Forelimb muscle (tissue), 1 donor: ENCODE measurements at places on chromosomes 1 and 21.

- no peak for DNase-seq
These were observed 12.6 kb downstream of the PYCR2 start for GRCh38 chr1:225911191-225912130.

DNA sequence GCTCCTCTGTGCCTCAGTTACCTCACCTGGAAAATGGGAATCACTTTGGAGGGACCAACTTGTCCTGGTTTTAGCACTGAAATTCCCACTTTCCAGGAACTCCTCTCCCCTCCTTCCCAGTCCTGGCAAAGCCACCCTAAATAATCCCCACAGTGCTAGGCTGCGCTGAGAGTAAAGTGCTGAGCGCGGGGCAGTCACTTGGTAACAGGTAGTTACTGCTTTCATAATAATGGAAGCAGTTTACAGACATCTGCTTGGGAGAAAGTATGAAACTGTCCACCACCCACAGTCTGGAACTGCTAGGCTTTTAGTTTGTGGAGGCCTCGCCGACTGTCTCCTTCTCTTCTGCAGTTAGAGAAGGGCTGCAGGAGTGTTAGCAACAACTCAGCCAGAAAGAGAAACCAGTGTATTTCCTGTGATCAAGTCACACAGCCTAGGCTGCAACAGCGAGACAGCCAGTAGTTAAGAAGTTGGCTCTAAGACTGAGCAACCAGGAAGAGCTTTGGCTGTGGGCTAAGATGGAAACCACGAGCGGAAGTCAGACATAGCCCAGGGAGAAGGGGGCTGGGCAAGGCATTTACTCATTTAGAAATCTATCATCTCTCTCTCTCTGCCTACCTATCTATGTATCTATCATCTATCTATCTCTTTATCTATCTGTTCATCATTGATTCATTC, 30.8 kb upstream of the ABCG1 start:
- DNase-seq: peak; percentile 36

- no peak for DNase-seq
These were observed 368.5 kb upstream of the SNX7 start for GRCh38 chr1:98292994-98293393.

GRCh38 chr1:171753685-171754352, 12.0 kb upstream of the VAMP4 start:
- no peak for DNase-seq

DNA sequence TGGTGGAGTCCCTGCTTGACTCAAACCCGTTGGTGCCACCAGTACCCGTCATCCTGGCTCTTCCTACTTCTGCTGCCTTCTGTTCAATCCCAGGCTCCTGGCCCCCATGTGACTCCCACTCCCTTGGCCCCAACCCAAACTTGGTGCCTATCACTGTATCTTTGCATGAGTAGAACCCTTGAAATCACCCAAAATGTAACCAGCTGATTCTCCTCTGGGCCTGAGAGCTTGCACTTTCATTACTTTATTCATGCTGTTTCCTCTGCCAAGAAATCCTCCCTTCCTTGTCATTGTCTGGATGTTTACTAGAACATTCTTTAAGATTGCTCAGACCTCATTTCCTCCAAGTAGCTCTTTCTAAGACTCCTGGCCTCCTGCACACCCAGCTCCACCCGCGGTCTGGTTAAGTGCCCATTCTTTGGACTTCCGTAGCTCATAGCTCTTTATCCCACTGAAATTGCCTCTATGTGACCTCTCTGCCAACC, 15.7 kb downstream of the PTAFR start:
- no peak for DNase-seq

DNA sequence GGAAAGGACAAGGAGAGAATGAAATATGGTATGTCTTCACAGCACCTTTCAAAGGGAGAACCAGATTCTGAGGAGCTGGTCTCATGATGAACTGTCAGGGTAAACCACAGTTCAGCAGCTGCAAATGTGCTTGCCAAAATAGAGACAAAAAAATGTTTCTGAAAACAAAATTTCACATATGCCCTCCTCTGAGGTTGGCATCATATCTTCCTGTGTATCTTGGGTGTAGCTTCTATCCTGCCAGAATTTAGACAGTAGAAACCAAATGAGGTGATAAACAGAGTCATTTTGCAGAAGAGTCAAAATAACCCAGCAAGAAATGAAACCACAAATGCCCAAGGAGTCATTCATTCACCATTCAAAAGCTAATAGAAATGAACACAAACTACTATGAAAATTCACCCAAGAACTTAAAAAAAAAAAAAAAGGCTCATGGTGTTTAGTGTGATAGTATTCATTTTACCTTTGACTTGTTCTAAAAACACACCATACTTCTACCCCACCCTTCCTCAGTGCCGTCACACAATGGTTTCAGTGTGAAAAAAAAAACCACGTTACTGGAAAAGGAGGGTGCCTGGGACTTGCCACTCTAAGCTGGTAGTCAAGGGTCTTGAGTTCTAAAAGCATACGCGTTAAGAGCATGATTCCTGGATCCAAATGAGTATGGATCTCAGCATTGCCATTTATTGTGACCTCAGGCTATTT, 18.5 kb downstream of the SELL start:
- DNase-seq: no peak

DNA sequence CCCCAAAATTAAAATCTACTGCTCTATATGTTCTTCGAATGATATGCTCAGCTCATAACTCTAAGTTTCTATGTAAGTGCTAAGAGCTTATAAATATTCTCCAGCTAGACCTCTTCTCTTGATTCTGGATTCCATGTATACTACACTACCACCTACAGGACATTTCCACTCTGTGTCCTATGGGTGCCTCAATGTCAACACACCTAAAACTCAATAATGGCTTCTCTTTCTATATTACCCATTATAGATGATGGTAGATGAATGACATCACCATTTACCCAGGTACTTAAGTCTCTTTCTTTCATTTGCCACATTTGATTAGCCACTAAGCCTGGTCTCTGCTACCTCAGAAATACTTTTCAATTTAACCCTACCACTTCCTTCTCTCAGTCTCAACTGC, 41.3 kb downstream of the TBX19 start:
- no peak for DNase-seq

GRCh38 chr21:45910548-45911221, 70.9 kb upstream of the COL6A1 start:
- no peak for DNase-seq

- no peak for DNase-seq
These were observed at the start of gene LRRC52 for GRCh38 chr1:165543532-165544438. Gene LRRC52 (plus strand): TSS chr1:165544000. CDS start chr1:165544297, 297 bp downstream.

DNA sequence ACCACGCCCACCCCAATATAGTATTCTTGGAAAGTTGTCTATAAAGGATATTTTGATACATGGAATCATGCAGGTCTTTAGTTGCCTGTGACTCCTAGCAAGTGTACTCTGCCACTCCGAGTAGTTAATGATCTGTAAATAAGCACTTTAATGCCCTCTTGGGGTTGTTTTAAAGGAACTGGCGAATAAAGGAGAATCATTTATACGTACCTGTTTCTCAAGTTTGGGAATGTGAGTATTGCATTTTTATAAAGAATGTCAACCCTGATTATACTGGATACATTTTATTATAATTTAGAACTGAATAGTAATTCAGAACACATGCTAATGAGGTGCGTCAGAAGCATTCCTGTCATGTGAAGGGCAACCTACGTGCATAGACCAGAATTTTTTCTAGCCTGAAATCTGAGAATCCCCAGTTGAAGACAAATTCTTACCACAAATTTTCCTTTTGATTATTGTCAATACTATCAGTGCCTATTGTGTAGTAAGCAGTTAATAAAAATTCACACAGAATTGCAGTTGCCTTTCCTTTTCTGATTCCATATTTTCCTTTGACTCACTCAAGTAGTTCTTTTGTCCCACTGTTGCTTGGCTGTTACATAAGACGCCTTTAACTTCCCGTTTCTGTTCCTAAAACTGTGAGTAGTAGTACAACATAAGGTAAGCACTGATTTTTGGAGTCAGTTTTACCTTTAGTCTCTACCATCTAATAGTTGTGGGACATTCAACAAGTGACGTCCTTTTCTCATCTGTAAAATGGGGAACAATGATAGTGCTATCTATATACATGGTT, 5.1 kb downstream of the AHCYL1 start:
- DNase-seq: no peak

GRCh38 chr1:183543619-183544204, 46.5 kb downstream of the NCF2 start:
- DNase-seq: peak; percentile 41

- no peak for DNase-seq
These were observed 119.5 kb downstream of the CASZ1 start for GRCh38 chr1:10676963-10677362.

DNA sequence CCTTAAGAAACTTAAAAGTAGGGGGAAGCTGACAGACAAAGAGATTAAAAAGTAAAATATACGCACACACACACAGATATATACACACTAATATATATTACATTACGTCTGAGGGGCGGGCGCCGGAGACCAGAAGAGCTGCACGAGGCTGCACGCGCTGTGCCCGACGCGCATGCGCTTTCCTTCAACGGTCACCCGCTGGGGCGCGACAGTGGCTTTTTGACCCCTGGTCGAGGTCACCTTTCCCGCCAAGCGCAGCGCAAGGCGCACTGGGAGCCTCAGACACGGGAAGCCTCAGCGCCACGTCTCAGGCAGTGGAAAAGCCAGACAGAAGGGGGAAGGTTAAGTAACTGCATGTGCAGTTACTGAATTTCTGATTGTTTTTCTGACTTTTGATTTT, at the start of gene HORMAD1:
Gene HORMAD1, minus strand, starts transcription at position 193 of the 400 bp plus-strand sequence. CDS start 1,390 bp downstream, outside the sequence.
- no peak for DNase-seq
